T-cell (primary cell): ENCODE measurements at places on chromosomes 3 and 15.

GRCh38 chr3:41357271-41357670 lies 158.0 kb downstream of the CTNNB1 start:
- DNase-seq = no peak

GRCh38 chr3:102614585-102614984 lies 179.8 kb downstream of the ZPLD1 start:
- no peak for DNase-seq

DNA sequence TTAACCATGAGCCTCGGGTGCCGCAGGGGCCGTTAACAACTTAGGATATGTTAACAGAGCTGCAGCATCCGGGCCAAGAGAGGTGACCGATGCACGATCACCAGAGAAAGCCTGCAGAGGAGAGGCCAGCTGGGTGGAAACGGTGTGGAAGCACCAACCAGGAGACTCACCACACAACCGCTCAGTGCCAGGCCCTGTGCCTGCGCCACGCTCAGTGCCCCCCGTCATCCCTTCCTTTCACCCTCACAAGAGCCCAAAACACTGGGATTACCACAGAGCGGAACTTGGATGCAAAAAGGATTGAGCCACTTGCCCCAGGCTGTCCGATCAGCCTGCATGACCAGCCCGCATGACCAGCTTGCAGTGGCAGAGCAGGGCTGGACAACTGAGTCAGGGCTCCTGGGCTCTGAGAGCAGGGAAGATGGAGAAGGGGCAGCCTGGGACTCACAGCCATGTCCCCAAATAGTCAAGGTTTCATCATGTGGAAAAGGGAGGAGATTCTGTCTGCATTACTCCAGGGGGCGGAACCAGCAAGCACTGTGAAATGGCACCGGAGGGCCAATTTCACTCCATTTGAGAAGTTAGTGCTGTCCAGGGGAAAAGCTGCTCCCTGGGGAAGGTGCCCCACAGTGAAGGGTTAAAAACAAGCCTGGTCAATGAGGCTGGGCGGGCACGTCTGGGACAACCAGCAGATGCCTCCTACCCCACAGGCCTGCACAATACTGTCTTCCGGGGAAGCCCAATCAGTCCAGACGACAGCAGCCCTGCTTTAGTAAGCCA lies 156.8 kb downstream of the ATP10A start:
- no peak for DNase-seq

DNA sequence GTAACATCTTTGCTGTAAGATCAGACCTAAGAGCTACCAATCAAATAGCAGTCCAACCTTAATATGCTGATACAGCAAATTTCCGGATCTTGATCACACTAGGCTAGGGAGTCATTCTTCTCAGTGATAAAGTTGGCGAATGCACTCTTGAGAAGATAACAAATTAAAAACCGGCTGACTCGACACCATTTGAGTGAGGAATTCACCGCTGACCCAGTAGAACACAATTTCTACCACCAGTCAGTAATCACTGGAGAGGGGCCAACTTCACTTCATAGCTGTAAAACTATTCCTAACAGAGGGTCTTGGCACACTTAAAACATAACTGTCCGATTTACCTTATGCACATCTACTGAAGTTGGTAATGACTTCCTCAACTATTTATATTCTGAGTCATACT lies 47.2 kb downstream of the MEIS2 start:
- DNase-seq = no peak

GRCh38 chr3:197270558-197271317 lies 27.7 kb downstream of the DLG1 start:
- DNase-seq = no peak

DNA sequence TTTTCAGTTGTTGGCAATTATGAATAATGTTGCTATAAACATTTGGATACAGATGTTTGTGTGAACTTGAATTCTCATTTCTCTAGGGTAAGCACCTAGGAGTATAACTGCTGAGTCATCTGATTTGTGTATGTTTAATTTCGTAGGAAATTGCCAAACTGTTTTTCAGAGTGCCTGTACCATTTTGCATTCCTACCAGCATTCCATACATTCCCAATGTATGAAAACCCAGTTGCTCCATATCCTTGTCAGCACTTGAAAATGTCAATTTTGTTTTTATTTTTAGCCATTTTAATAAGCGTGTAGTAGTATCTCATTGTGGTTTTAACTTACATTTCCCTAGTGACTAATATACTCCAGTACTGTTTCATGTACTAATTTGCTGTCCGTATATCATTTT lies 98.5 kb upstream of the TSC22D2 start:
- DNase-seq = no peak

DNA sequence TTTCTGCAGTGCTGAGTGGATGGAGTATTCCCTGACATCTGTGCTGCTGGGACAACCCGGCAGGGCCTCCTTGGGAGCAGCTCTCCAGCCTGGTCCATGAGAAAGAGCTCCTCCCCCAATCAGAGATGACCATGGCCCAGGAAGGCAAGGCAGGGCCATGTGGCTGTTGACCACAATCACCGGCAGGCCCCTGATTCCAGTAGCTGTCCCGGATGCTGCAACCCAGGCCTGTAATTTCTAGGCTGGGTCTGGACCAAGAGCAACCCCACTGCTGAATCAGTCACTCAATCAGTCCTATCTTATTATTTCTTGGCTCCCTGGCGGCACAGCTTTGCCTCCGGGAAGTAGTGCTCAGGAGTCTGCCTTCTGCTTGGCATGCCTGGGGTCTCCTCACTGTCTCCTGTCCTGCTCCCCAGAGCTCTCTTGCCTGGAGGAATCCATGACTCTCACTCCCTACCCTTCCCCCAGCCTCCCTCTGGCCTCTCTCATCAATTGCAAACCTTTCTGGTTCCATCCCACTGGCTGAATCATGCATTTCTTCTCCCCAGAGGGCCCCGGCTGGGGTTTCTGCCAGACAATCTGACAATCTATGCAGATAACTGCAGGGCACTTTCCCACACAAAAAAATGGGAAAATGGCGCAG lies 32.6 kb upstream of the ITGA11 start:
- DNase-seq = no peak

- no peak for DNase-seq
Observed at GRCh38 chr3:120795959-120796358, 53.4 kb downstream of the GTF2E1 start.

DNA sequence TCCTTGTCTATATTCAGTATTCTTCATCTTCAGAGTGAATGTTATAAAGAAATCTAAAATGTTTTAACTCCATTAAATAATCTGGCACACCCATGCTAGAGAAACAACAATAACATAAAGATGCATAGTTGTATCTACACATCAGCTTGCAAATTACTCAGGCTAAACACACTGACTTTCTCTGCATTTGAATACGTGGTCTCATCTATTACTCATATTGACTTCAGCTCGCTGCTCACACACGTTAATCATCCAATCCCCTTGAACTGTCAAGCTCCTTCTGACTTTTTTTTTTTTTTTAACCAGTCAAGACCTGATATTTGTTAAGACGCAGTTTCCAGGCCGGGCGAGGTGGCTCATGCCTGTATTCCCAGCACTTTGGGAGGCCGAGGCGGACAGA lies 1137.3 kb upstream of the CADM2 start:
- no peak for DNase-seq

- no peak for DNase-seq
Observed at GRCh38 chr3:129441782-129442181, 1.8 kb downstream of the IFT122 start.

GRCh38 chr3:152505926-152506325 lies 237.2 kb downstream of the MBNL1 start:
- DNase-seq = no peak

- no peak for DNase-seq
Observed at GRCh38 chr3:67028001-67028784, 30.1 kb downstream of the KBTBD8 start.

GRCh38 chr15:82014989-82015388 lies 30.8 kb downstream of the MEX3B start:
- no peak for DNase-seq

- peak; percentile 54 for DNase-seq
Observed at GRCh38 chr3:50316657-50317242, 5.8 kb downstream of the HYAL2 start.

DNA sequence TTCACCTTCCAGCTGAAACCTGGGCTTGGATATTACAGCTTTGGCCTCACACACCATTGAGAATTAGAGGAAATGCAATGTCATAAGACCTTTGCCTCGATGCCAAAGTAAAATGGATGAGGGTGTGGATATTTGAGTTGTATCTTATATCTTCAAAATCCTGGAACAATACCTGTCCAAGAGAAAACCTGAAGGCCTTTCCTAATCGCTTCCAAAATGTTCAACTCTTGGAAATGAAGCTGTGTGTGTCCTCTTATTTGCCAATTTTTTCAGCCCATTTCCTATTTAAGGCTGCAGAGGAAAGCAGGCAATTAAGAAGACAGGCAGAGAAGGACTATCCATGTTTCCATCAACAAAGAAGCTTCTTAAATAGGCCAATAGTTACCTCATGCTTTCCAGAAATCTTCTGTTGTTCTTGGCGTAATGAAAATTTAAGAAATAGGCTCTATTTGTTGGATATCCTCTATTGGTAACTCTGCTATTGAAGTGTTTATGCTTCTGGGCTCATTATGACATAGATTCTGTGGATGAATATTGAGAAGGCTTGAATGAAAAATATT lies 99.5 kb upstream of the ZBTB20 start:
- no peak for DNase-seq
